COLO829 (cell line): ENCODE measurements at places on chromosomes 4 and X.

DNA sequence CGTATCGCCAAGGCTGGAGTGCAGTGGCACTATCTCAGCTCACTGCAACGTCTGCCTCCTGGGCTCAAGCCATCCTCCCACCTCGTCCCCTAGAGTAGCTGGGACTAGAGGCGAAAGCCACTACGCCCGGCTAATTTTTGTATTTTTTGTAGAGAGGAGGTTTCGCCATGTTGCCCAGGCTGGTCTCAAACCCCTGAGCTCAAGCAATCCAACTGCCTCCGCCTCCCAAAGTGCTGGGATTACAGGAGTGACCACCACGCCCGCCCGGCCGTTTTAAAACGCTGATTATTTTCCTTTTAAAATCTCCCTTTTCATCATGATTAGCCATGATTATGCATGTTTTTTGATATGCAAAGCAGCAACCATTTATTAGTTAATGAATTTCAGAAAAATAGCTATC is 2.2 kb downstream of the N4BP2 start:
- no peak for DNase-seq

GRCh38 chr4:182881914-182882313 is 35.3 kb downstream of the DCTD start:
- no peak for DNase-seq

GRCh38 chr4:63580796-63581475 is 828.3 kb downstream of the TECRL start:
- no peak for DNase-seq

DNA sequence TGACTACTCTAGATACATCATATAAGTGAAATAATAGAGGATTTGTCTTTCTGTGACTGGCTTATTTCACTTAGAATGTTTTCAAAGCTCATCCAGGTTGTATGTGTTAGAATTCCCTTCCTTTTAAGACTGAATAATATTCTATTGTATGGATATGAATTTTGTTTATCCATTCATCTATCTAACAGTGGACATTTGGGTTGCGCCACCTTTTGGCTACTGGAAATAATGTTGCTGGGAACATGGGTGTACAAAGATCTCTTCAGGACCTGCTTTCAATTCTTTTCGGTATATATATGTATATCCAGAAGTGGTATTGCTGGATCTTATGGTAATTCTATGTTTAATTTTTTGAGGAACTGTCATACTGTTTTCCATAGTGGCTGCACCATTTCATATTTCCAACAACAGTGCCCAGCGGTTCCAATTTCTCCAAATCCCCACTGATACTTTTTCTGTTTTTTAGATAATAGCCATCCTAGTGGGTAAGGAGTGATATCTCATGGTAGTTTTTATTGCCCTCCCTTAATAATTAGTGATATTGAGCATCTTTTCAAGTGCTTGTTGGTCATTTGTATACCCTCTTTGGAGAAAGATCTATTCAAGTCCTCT is 3.4 kb upstream of the SCD5 start:
- no peak for DNase-seq

DNA sequence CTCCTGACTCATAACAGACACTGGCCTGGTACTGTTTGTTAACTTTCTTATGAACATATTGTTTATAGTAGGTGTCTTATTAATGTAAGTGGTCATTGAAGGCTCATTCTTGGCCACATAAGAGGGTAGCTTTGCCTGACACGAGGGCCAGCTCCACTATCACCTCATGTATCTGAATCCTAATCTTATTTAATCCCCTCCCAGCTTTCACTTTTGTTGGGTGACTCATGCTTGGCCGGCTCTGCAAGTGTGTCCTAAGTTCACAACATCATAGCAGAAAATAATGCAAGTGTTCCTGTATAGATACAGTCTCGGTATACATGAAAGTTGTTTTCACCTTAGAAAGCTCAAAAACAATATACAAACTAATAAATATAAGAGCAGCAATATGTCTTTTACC is 283.8 kb downstream of the IQCM start:
- DNase-seq: no peak

DNA sequence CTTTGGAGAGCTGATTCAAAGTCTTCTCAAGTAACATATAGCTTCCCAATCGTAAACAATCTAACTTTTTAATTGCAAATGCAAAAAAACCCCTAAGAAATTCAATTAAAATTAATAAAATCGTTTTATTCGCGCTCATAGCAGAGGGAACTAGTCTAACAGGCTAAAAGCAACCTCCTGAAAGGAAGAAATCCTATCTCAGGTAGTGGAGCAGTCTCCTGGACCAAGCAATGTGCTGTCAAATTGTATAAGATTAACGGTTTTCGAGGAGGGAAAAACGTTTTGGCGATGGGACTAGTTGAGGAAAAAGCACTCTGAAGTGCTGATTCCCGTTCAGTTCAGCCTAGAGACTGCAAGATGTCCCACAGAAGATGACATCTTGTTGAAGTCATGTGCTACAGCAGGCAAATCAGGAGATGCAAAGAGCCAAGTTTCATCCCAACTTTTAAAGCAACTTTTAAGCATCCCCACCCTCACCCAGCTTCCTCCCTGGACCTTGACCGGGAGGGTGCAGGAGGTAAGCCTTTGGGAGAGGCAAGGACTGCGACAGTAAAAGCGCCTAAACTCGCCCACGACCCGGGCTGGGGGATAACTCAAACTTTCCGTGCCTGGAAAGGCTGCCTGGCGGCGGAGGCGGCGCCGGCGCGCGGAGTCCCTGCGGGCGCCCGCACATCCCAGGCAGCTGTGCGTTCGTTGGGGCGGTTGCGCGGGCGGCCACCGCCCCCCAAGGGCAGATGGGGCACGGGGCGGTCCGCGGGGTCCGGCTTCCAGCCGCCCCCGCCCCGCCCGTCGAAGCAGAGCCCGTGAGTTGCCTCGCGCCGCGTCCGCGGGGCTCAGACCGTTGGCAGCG is 784 bp downstream of the MAP7D3 start:
- no peak for DNase-seq

- DNase-seq: no peak
Measured at GRCh38 chr4:26141911-26142638, 178.7 kb upstream of the RBPJ start.
